ENCODE measurements at places on chromosomes 5 and 9.
A peak's percentile ranks its signal among the peaks of the same experiment; 100 is the strongest.

- no peak for DNase-seq
Observed at GRCh38 chr9:114124666-114125475, 25.8 kb upstream of the KIF12 start.

- no peak for DNase-seq
Observed at GRCh38 chr9:106761493-106761892, 101.5 kb upstream of the ZNF462 start.

- DNase-seq: no peak
Observed at GRCh38 chr9:97907046-97907445, 15.3 kb downstream of the TRMO start.

DNA sequence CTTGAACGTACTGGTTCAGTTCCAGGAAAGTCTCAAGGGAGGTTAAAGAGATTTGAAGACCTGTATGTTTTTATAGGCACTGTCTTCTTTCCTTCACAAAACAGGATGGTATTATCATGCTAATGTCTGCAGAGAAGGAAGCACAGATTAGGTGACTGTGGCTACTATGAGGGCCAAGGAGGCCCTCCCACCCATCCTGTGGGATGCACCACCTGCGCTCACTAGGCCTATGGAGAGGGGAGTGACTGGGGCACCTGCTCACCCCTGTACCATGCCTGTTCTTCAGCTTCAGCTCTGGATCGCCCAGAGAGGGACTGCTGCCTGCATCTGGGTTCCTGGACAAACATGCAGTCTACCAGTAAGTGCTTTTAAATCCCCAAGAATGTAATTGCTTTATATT, 469.4 kb downstream of the CCDC171 start:
- DNase-seq: no peak

- DNase-seq: no peak
Observed at GRCh38 chr9:111037708-111038330, 451 bp downstream of the LPAR1 start.

GRCh38 chr5:10567121-10567591, 3.3 kb downstream of the ANKRD33B start:
- DNase-seq: no peak

- no peak for DNase-seq
Observed at GRCh38 chr5:148991566-148991965, 71.3 kb downstream of the SH3TC2 start.

GRCh38 chr5:95895771-95896170, 65.9 kb downstream of the ELL2 start:
- peak; percentile 42 for DNase-seq

Measured in NCI-H526 (cell line).